Activated naive CD4-positive, alpha-beta T cell treated with anti-CD3 and anti-CD28 coated beads, Interleukin-2, amount 50 U/mL, for 16 hours (primary cell): ENCODE measurements at places on chromosomes 5 and 9.

GRCh38 chr5:111131356-111131755 is 39.2 kb downstream of the WDR36 start:
- no peak for DNase-seq

- DNase-seq, result peak; percentile 95
Measured at GRCh38 chr9:34376596-34377403, at the start of gene MYORG. TSS of gene MYORG (minus strand) at chr9:34376898. CDS start at chr9:34372943, 3,955 bp downstream.

GRCh38 chr9:95815133-95815532 is 60.4 kb upstream of the ERCC6L2 start:
- no peak for DNase-seq

- no peak for DNase-seq
Measured at GRCh38 chr9:5041390-5042115, 56.5 kb downstream of the JAK2 start.
